Hindlimb muscle (tissue), 1 donor: ENCODE measurements at places on chromosomes 2 and 18. TPM values are rescaled to one million over a fixed set of nuclear protein-coding genes. Genes with fewer than 3 reads are reported as not detected.

NT5DC4 gene
- not detected for polyA plus RNA-seq

SERPINB8 gene
- 2.1 TPM for polyA plus RNA-seq

CERKL gene
- 9.2 TPM for polyA plus RNA-seq

ANO7 gene
- polyA plus RNA-seq, result 1.1 TPM
